Stimulated activated CD4-positive, alpha-beta T cell treated with anti-CD3 and anti-CD28 coated beads, Interleukin-15, amount 100 ng/mL, for 48 hours (primary cell): ENCODE measurements at places on chromosomes 2 and 18.

DNA sequence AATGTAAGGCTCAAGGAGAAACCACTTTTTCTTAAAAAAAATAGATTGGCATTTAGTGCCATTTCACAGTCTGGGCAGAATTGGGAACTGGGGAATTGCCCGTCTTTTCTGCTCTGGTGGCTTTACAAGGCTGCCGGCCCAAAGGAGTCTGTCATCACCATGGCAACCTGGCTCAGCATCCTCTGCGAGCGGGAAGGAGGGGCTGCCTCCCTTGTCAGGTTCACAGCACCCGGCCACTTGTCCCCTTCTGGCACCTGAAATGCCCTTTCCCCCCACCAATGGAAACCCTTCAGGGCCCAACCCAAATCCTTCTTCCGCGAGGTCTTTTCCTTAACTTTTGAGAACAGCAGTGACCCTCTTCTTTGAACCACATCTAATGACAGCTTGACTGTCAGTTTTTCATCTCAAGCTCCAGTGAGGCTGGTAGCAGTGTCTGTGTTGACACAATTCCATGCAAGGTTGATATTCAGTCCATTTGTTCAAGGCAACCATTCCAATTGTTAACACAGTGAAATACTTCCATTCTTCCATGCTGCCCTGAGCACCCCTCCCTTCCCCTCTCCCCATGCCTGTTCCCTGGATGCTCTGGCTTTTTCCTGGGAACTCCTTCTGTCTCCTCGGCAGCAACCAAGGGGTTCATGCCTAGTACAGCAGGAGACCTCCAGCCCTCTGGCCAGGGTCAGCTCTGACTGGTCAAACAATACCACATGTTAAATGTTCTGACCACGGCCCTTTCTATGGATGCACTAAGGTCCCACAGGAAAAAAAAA, 79.6 kb downstream of the DNER start:
- no peak for DNase-seq

- no peak for DNase-seq
These were observed 193.8 kb upstream of the ARL4C start for GRCh38 chr2:234690569-234691213.

- DNase-seq, result no peak
These were observed 508.2 kb downstream of the LRRTM4 start for GRCh38 chr2:77013953-77014352.

GRCh38 chr2:55097461-55098410, 47.5 kb upstream of the RTN4 start:
- no peak for DNase-seq

- DNase-seq, result no peak
These were observed 25.3 kb downstream of the XPO1 start for GRCh38 chr2:61512768-61513398.

DNA sequence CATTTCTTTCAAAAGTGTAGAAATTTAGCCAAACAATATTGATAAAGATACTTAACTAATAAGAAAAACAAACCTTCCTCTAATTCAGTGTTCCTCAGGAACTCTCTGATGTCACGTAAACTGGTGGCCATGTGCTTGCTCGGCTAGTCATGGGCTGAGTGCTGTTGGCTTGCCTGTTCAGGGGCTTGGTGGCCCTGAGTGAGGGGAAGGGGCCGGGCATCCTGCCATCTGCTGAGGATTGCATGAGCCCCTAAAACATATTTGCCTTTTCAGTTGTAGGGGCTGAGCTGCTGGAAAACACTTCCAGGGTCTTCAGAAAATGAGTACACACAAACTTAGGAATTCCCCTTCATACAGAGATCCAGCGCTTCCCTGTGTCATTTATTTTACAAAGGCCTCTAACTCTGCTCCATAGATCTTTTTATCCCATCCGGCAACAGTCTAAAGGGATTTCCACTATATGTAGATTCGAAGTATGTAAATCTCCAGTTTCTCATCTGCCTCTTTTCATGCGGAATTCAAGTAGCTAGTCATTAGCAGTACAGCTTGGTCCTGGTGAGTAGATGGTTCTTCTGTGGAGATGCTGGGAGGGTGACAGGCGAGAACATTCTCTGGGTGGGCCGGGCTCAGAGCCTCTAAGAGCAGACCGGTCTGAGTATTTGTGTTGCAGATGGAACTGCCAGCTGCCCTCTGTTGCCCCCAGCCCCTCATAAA, 20.1 kb upstream of the NFATC1 start:
- no peak for DNase-seq

DNA sequence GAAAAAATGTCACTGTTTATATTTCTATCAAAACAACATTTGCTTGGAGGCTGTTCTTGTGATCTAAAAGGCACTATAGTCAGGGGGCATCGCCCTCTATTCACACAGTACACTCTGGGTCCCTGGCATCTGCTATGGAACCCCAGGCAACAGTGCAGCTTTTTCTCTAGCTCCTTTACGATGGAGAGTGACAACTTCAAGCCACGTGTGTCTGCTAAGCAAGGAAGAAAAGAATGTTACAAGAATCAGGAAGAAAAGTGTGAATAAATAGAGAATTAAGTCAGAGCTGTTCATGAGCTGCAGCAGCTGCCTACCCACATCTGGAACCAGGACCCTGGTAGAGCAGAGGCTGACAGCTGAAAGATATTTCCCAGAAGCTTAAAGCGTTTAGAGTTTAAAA, 11.2 kb downstream of the RND3 start:
- DNase-seq, result no peak

- no peak for DNase-seq
These were observed 152.1 kb downstream of the THSD7B start for GRCh38 chr2:136917411-136917881.
